ENCODE measurements at places on chromosomes 6 and 20. TPM values are rescaled to one million over a fixed set of nuclear protein-coding genes. Genes with fewer than 3 reads are reported as not detected.
A peak's percentile ranks its signal among the peaks of the same experiment; 100 is the strongest.

The DEFB132 gene
- total RNA-seq = not detected

The MCCD1 gene
- not detected for total RNA-seq

The HACE1 gene
- 23.4 TPM for total RNA-seq

The SLC22A2 gene
- total RNA-seq = not detected

The BACH2 gene
- total RNA-seq = 15.0 TPM

The SLC32A1 gene
- not detected for total RNA-seq

The FAXC gene
- total RNA-seq = 11.3 TPM

The PPP1R16B gene
- total RNA-seq = 7.6 TPM

The RIMS4 gene
- 0.64 TPM for total RNA-seq

- DNase-seq = no peak
Measured at GRCh38 chr20:24483435-24484080, 14.1 kb downstream of the SYNDIG1 start.

- DNase-seq = no peak
Measured at GRCh38 chr20:40017765-40018164, 671.3 kb downstream of the MAFB start.

- DNase-seq = no peak
Measured at GRCh38 chr6:129183681-129184301, 300.9 kb downstream of the LAMA2 start.

DNA sequence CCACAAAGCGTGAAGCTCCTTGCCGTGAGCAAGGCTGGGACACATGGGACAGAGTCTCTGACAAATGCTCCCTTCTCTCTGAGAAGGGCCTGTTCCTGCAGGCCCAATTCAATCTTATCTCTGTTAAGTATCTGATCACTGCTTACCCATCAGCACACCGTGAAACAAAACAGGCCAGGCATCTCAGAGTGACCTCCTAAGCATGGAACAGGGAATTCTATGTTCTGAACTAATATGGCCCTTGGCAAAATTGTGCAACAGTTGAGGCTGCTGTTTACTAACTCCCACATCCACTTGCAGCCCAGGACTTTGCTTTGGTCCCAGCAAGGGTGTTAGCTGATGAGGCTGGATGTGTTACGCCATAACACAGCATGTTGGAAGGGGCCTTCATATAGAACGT lies 79.2 kb downstream of the GCLC start:
- DNase-seq = peak; percentile 62

DNA sequence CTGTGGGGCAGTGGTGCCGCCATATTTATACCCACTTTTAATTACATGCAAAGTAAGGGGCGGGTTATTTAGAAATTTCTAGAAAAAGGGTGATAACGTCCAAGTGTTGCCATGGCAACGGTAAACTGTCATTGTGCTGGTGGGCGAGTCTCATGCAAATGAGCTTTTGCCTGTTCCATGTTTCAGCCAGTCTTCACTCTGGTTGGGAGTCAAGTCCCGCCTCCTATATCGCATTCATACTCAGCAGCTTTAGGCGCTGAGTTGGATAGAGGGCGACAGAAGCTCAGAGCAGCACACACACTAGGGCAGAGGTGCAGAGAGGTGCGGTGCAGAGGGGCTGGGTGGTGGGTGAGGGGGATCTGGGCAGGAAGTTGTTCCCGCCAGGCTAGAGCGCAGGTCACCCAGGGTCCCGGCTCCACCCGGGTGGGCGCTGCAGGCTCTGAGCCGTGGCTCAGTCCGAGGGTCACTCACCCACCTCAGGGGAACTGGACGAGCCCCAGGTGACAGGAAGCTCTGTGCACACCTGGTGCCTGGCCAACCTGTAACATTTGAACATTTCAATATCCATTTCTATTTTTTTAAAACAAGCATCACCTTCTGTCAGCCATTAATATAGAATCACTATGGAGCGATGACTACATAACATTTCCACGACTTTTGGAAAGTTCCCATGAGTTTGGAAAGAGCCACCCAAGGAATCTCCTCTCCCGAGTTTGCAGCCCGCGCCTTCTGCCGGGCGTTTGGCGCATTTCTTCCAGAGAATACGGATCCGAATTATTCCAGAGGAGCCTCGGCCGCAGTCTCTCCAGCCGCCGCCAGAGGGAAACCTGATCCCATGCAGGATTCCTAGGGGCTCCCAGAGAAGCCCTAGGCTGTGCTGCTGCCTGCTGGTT lies 89.1 kb upstream of the PHACTR3 start:
- peak; percentile 45 for DNase-seq

DNA sequence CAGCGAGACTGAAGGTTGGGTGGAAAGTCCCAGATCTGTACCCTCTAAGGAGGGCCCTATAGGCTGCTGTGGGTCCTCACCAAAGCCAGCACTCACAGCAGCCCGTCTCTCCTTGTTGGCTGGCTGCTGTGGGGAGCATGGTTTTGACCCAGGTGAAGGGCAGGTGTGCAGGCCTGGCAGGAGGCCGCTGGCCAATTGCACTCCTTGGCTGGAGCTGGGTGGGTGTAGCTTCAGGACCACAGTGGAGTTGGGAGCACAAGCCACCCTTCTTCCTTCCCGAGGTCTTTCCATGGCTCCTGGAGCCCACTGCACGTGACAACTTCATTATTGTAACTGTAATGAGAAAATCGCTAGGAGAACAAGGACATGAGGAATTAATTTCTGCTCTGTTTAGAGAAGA lies 287.7 kb upstream of the FOXQ1 start:
- DNase-seq = no peak

DNA sequence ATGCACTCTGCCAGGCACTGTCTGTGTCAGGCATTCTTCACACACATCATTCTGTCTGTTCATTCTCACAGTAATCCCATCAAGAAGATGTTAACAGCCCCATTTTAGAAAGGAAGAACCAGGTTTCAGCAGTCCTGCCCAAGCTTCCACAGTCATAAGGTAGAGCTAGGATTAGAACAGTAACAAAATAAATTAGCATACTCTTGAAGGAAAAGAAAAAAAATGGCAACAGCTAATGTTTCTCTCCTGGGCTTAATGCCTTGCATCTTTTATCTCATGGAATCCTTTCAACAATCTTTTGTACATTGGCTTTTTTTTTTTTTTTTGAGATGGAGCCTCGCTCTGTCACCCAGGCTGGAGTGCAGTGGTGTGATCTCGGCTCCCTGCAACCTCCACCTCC lies 32.1 kb upstream of the AKAP12 start:
- no peak for DNase-seq

DNA sequence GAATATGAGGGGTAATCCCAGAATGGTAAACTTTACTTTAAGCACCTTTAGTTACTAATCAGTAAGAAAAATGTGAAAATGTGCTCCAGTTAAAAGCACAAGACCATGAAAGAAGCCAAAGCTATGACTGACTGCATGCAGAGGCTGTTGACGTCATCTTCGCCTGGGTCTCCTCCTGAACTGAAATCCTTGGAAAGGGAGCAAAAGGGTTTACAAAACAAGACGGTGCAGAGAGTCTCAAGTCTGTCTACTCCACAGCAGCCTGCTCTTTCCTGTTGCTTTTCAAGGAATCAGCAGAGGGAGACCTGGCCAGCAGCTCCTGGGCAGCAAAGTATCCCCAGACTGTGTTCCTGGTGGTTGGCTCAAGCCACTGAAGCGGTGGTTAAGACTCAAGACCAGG lies 10.2 kb downstream of the FKBP1A start:
- DNase-seq = peak; percentile 57

- no peak for DNase-seq
Measured at GRCh38 chr6:159176913-159177312, 7.7 kb downstream of the FNDC1 start.

DNA sequence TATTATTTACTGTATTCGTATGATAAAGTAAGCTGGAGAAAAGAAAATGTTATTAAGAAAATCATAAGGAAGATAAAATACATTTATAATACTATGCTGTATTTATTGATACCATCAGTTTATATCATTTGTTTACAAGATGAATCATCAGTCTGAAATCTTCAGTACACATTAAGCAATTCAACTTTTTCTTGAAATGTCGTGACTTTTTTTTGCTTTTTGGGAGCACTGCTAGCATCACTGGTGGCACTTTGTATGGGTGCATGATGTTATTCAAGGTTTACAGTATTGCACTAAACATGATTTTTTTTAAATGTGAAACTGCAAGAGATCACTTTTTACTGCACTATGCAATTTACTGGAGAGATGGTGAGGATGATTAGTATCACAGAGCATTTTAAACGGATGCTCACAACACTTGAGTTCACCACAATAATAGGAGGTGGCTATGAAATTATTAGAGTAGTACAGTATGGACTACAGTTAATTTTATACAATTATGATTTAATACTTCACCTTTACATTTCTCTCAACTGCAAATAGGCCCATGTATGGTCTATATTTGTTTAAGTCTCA lies 85.9 kb downstream of the SNAP25 start:
- no peak for DNase-seq

GRCh38 chr20:54657268-54657826 lies 182.0 kb downstream of the DOK5 start:
- DNase-seq = no peak

DNA sequence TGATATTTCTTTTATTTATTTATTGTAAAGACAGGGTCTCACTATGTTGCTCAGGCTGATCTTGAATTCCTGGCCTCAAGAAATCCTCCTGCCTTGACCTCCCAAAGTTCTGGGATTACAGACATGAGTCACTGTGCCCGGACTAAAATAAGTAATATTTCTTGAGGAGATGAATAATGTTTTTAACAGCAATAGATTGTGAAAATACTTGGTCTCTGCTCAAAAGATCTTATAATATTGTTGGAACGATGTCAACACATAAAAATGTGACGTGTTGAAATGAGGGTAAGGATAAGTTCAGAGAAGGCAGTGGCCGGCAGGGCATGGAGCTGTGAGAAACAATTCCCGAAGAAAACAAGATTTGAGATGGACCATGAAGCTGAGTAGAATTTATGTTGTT lies 178.7 kb downstream of the GJA1 start:
- DNase-seq = no peak

DNA sequence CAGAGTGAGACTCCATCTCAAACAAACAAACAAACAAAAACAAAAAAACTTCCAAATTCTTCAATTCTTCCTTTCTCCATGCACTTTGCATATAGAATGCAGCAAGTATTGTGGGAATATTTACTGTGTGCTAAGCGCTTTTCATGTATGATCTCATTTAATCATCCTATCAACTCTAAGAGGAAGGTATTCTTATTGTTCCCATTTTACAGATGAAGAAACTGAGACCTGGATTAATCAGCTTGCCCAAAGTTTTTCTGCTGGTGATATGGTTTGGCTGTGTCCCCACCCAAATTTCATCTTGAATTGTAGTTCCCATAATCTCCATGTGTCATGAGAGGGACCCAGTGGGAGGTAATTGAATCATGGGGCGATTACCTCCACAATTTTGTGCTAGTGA lies 56.6 kb upstream of the KCNG1 start:
- DNase-seq = no peak

DNA sequence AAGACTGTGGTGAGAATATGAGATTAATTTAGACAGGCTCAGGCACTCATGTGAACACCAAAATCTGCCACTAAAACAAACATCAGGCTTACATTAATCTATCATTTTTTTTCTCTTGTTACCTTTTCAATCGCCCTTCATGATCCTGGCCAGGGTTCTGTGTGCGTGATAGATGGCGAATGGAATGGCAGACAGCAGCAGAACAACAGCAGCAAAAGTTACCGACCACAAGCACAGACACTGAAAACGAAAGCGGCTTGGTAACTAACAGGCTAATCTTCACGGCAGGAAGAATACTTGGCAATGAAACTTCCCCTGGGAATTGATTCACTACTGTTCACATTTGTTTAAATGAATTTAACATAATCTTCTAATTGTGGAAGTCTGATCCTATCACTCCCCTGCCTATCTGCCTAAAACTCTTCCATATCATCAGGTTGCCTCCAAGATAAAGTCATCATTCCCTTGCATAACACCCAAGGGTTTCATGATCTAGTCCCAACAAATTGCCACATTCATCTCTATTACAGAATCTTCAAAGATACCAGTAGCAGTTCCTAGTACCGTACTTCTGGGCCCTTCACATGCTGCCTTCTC lies 28.7 kb downstream of the PTPRK start:
- DNase-seq = peak; percentile 31

DNA sequence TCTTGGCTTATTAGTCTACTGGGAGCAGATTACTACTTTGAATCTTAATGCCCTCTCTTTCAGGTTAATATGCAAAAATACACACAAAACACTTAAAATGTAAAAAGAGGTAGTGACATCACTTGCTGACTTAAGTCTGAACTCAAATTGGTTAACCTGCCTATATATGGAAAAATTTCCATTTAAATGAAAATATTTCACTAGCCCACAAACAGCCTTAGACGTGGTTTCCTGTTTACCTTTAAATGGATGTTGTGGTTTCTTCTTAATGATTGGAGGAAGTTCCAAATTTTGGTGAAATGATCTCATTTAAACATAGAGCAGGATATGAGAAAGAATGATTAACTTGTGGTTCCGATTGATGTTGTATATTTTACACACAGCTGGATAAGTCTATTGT lies 553.7 kb downstream of the CD109 start:
- no peak for DNase-seq
